ENCODE measurements at places on chromosomes 6 and 20.

- DNase-seq: no peak
Observed at GRCh38 chr6:12962987-12963386, 246.4 kb downstream of the PHACTR1 start.

DNA sequence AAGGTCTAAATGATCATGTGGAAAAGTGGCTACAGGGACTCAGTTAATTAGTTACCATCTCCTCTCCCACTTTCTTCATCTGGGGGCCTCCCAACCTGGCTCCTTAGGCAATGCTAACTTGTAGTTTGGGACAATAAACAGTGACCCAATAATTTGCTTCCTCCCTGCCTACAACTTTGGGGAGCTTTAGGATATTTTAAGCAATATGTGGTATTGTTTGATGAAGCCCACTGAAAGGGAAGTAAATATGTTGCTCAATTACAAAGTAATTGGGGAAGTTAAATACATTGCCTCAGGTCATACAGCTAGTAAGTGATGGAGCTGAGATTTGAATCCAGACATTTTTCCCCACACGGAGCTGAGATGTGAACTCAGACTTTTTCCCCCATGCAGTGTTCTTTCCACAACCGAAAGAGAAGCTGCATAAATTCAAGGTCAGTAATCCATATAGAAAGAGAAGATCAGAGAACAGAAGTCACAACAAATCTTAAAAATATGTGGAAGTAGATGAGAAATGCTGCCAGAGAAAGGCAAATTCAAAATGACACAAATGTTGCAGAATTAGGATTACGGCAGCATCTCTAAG lies 26.6 kb downstream of the ZHX3 start:
- peak; percentile 71 for DNase-seq

DNA sequence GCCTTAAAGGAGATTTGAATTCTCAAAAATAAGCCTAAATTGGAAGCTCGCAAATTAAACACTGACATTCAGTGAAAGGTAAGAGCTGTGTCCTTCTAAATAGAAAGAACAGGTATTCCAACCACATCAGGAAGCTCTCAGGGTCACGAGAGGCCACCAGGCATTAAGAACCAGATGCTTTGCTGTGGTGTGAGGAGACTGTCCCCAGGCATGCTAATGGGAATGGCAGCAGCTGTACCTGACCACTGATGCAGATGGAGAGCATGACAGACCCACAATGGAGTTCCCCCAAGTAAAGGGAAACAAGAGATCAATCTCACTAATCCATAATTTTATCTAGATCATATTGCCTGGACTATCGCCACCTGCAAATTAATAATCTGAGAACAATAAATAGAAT lies 658.9 kb upstream of the NOX3 start:
- DNase-seq: no peak

- DNase-seq: no peak
Observed at GRCh38 chr6:165484178-165484889, 174.9 kb upstream of the C6orf118 start.

- no peak for DNase-seq
Observed at GRCh38 chr20:14700639-14700960, 363.2 kb upstream of the FLRT3 start.
